Glutamatergic neuron (in vitro differentiated cells): ENCODE measurements at places on chromosomes 16 and 17. TPM values are rescaled to one million over a fixed set of nuclear protein-coding genes. Genes with fewer than 3 reads are reported as not detected.

GRCh38 chr16:52528393-52529065 lies 18.4 kb downstream of the TOX3 start:
- no peak overlapping the region for H3K27ac ChIP-seq
- H3K27me3 ChIP-seq, result no peaks in the 10 kb centered on the region
- no peak overlapping the region for H3K4me3 ChIP-seq

- peaks cover 4% of the 10 kb centered on the region for H3K27me3 ChIP-seq
- H3K27ac ChIP-seq, result peak overlapping the region; percentile 22
Measured at GRCh38 chr16:67922740-67923139, 8.9 kb downstream of the CTRL start.

- no peak overlapping the region for H3K27ac ChIP-seq
- no peak for DNase-seq
- H3K36me3 ChIP-seq, result no peaks in the 10 kb centered on the region
- H3K4me1 ChIP-seq, result peaks cover 2% of the 10 kb centered on the region
- H3K27me3 ChIP-seq, result peaks cover 7% of the 10 kb centered on the region
- no peak overlapping the region for H3K4me3 ChIP-seq
Measured at GRCh38 chr16:85017151-85017550, 5.8 kb upstream of the ZDHHC7 start.

- peak; percentile 62 for DNase-seq
- peaks cover 20% of the 10 kb centered on the region for H3K4me1 ChIP-seq
- peaks cover 3% of the 10 kb centered on the region for H3K27me3 ChIP-seq
- peak overlapping the region; percentile 87 for H3K27ac ChIP-seq
Measured at GRCh38 chr16:8639694-8640093, 18.2 kb downstream of the METTL22 start.

DNA sequence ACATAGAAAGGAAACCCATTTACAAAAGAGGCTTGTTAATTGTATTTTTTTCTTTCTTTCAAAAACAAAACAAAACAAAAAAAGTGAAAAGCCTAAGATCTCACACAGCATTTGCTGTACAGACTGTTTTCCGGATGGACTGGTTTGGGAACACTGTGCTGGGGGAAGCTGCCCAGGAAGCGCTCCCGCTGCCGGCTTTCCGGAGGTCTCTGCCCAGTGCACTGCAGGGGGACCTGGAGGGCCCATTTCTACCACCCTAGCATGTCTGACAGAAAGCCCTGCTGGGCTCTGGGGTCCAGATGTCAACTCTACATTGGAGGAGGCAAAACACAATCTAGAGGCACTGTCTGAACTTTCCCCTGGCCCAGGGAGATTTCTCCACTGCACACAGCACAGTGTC lies 26.3 kb upstream of the CLEC18B start:
- no peak overlapping the region for H3K4me3 ChIP-seq
- H3K36me3 ChIP-seq, result peaks cover 4% of the 10 kb centered on the region
- DNase-seq, result no peak
- peaks cover 2% of the 10 kb centered on the region for H3K27me3 ChIP-seq
- no peaks in the 10 kb centered on the region for H3K4me1 ChIP-seq
- no peak overlapping the region for H3K27ac ChIP-seq

- H3K4me3 ChIP-seq, result no peak overlapping the region
- peaks cover 11% of the 10 kb centered on the region for H3K27me3 ChIP-seq
- peaks cover 15% of the 10 kb centered on the region for H3K4me1 ChIP-seq
- no peak overlapping the region for H3K27ac ChIP-seq
Measured at GRCh38 chr17:83109793-83110645, 30.6 kb downstream of the METRNL start.

DNA sequence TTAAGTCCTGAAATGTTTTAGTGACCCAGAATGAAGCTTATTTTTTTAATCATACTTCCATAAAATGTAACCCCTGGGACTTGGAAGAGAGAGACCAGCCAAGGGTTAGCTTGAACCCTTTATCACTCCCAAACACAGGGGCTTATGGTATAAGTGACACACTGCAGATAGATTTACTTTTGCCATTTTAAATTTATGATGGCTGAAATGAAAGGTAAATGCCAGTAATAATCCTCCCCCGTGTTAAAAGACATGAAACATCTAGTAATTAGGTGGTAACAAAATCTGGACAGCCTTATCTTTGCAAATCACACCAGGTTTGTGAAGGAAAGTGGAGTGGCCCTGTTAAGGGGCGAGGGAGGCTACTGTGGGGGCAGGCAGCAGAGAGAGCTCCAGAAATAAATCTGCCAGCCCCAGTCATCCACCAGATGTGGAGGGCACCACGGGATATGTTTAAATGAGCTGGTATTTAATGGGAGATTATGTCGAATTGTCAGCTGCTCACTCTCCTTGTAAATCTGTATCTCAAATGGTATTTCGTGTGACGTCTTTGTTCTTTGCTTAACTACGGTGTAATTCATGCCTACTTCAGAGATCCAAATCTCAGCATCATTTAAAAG lies 326.5 kb downstream of the WWOX start:
- H3K27me3 ChIP-seq, result no peaks in the 10 kb centered on the region
- no peak overlapping the region for H3K27ac ChIP-seq
- no peaks in the 10 kb centered on the region for H3K36me3 ChIP-seq
- H3K4me3 ChIP-seq, result no peak overlapping the region
- DNase-seq, result no peak
- H3K4me1 ChIP-seq, result no peaks in the 10 kb centered on the region

DNA sequence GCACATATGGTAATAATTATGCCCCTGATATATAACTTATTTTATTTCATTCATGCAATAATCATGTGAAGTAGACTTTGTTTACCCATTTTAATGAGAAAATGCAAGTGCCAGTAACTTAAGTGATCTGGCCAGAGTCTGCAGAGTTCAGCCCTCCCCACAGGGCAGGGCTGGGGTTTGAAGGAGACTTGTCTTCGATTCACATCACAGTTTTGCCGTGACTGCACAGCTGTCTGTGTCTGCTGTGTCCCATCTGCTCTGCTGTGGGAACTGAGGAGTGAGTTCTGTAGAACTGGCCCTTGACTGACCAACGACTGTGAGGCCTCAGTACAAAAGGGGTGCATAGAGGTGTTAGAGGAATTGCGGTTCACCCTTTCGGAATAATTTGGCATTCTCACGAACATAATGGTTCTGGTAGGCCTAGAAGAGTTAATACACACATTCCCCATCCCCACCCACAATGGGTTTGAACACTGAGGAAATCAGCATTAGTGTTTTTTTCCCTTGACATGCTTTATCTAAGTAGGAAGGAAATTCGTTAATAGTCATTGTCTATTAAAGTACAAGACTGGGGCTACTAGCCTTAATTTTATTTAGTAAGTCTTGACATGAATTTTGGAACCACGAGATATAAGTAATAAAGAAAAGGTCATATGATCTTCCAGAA lies 113.6 kb upstream of the MON1B start:
- peaks cover 13% of the 10 kb centered on the region for H3K4me1 ChIP-seq
- peaks cover 5% of the 10 kb centered on the region for H3K27me3 ChIP-seq
- no peaks in the 10 kb centered on the region for H3K36me3 ChIP-seq
- peak; percentile 65 for DNase-seq
- H3K4me3 ChIP-seq, result peak overlapping the region; percentile 58

DNA sequence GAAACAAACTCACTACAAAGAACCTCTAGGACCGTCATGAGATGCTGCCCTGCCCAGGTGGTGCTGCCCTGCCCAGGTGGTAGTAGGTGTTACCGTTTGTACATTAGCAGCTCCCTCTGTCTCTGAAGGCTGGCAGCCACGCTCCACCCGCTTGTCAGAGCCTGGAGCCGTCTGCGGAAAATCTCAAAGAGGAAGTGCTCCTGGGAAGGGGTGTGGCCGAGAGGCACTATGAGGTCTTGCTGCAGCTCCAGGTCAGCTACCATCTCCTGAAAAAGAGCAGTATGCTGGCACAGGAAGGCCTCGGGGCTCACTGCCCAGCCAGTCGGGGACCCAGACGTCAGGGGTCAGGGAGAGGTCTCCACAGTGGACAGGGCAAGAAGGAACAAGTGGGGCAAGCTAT lies 28.3 kb downstream of the ZNF276 start:
- no peak overlapping the region for H3K27ac ChIP-seq
- no peaks in the 10 kb centered on the region for H3K4me1 ChIP-seq
- H3K36me3 ChIP-seq, result no peaks in the 10 kb centered on the region
- no peak for DNase-seq
- no peaks in the 10 kb centered on the region for H3K27me3 ChIP-seq

DNA sequence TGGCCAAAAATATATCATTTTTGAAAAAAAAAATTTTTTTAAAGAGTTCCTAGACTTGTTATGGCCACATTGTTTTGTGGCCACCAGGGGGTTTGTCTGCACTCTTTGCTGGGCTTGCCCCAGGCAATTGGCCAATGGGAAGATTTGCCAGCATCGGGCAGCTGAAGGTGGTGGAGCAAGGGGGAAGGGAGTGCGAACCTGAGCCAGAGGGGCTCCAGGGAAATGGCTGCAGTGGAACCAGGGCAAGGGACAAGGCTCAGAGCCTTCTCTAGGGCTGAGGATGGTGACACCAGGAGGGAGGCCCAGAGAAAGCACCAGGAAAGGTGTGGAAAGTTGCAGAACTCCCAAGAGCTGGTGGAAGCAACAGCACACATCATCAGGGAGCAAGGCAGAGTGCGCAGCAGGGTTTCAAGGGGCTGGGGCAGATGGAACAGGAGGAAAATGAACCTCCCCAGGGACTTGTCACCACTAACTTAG lies 15.5 kb upstream of the CMIP start:
- DNase-seq, result peak; percentile 48
- peak overlapping the region; percentile 82 for H3K27ac ChIP-seq
- H3K4me3 ChIP-seq, result peak overlapping the region; percentile 66
- H3K4me1 ChIP-seq, result peaks cover 38% of the 10 kb centered on the region

- peaks cover 9% of the 10 kb centered on the region for H3K27me3 ChIP-seq
- peak; percentile 50 for DNase-seq
- peaks cover 11% of the 10 kb centered on the region for H3K36me3 ChIP-seq
- peak overlapping the region; percentile 94 for H3K27ac ChIP-seq
- peak overlapping the region; percentile 84 for H3K4me3 ChIP-seq
Measured at GRCh38 chr17:47324224-47325020, 667 bp downstream of the EFCAB13 start.

DNA sequence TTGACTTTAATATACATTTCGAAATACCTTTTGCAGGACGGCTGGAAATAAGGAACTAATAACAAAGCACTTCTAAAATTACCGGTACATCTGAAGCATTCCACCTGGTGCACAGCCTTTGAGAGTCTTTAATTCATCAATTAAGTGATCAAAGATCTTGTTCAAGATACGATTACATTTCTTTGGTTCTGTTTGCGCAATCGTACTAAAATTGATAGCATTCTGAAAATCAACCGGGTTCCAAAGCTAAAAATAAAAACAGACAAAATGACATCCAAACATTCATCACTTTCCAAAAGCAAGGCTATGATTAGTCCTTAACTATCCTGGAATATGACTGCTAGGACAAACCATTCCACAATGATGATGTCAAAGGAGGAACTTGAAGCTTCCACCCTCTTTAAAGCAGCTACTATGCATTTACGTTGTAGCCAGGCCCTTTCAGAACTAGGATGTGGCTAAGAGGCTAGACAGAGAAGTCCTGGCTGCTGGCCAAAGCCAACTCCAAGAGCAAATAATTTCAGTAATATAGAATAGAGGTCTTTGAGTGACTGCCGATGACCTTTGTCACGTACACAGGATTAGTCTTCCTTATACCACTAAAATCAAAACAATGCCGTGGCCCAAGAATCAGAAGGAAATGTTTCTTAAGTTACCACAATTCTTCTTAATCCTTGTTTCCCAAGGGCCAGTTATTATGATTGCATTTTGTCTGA lies 299.8 kb upstream of the PSMD7 start:
- no peaks in the 10 kb centered on the region for H3K27me3 ChIP-seq
- DNase-seq, result no peak
- H3K27ac ChIP-seq, result no peak overlapping the region
- no peaks in the 10 kb centered on the region for H3K4me1 ChIP-seq

GRCh38 chr16:52265446-52265861 lies 281.5 kb downstream of the TOX3 start:
- no peak overlapping the region for H3K4me3 ChIP-seq
- H3K27ac ChIP-seq, result no peak overlapping the region
- H3K4me1 ChIP-seq, result peaks cover 3% of the 10 kb centered on the region
- H3K36me3 ChIP-seq, result no peaks in the 10 kb centered on the region
- peaks cover 1% of the 10 kb centered on the region for H3K27me3 ChIP-seq

DNA sequence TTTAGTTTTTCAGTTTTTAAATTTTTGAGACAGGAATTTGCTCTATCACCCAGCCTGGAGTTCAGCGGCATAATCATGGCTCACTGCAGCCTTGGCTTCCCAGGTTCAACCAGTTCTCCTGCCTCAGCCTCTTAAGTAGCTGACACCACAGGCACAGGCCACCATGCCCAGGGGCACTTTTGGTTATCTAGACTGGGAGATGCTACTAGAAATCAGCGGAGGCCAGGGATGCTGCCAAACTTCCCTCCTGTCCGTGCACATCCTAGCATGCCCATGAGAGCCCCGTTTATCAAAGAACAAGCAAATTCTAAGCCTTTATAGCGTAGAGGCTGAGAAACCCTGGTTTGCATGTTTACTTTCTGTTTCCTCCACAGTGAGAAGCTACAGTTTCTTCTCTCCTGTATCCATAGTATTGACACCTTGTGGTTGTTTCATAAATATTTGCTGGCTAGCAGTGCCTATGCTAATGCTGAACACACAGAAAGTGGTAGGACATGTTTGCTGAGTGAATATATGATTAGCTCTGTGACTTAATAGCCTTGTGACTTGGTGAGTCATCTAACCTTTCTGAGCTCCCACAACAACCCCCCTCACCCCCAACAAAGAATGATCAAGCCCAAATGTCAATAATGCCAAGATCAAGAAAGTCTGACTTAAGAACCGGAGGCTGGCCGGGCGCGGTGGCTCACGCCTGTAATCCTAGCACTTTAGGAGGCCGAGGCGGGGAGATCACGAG lies 39.2 kb upstream of the MAF start:
- H3K36me3 ChIP-seq, result no peaks in the 10 kb centered on the region
- no peak overlapping the region for H3K27ac ChIP-seq
- no peaks in the 10 kb centered on the region for H3K4me1 ChIP-seq
- no peak overlapping the region for H3K4me3 ChIP-seq
- no peak for DNase-seq
- H3K27me3 ChIP-seq, result no peaks in the 10 kb centered on the region

DNA sequence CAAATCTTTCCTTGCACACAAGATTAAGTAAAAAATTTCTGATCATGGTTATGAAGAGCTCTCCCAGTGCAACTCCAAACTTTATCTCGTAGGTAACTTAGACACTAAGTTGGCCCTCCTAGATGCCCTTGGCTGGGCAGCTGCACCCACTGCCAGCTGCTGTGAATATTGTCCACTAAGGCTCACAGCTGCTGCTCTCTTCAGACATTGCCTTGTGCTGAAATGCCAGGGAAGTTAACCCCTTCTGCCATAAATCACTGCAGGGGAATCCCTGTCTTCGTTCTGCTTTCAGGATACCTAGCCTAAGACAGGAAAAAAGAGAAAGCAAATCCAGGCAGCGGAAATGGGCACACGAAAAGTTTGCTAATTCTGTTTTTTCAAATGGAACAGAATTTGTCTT lies 106.4 kb downstream of the IRX5 start:
- no peak for DNase-seq
- peaks cover 3% of the 10 kb centered on the region for H3K27me3 ChIP-seq
- no peaks in the 10 kb centered on the region for H3K36me3 ChIP-seq
- no peak overlapping the region for H3K4me3 ChIP-seq
- H3K27ac ChIP-seq, result no peak overlapping the region

GRCh38 chr16:80208015-80208414 lies 332.8 kb upstream of the DYNLRB2 start:
- DNase-seq, result no peak
- peaks cover 2% of the 10 kb centered on the region for H3K27me3 ChIP-seq
- H3K36me3 ChIP-seq, result no peaks in the 10 kb centered on the region
- no peaks in the 10 kb centered on the region for H3K4me1 ChIP-seq
- H3K27ac ChIP-seq, result no peak overlapping the region

Gene KRTAP3-2
- not detected for total RNA-seq

Gene TAOK1
- total RNA-seq, result 133 TPM

Gene NPIPB6
- 3.1 TPM for total RNA-seq

Gene PROCA1
- total RNA-seq, result 36.5 TPM

Gene MEIOB
- 2.4 TPM for total RNA-seq

Gene CCL16
- not detected for total RNA-seq

Gene C16orf95
- total RNA-seq, result 9.2 TPM

Gene KRTAP4-5
- not detected for total RNA-seq

Gene GPRC5C
- total RNA-seq, result 93.3 TPM
